ENCODE measurements at places on chromosomes 11 and 22. TPM values are rescaled to one million over a fixed set of nuclear protein-coding genes. Genes with fewer than 3 reads are reported as not detected.

OR4D5 gene
- total RNA-seq = not detected

OR51M1 gene
- not detected for total RNA-seq

GRCh38 chr11:132126973-132127899 is 756.8 kb downstream of the NTM start:
- peak; percentile 90 for DNase-seq

DNA sequence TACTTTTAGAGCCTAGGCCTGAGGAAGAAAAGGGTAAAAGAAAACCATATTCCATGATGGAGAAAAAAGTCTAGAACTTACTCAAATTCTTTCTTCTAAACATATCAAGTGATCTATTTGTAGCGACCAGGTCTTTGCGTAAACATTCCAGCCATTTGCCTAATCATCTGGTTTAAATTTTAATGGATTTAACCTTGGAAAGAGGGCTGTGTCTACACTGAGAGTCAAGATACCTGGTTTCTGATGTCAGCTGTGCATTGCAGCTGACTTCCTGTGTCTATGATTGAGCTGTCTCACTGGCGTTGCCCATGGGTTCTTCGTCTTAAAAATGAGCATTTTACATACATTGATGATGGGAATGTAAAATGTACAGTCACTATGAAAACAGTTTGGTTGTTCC is 10.0 kb upstream of the TMEM123 start:
- no peak for DNase-seq

DNA sequence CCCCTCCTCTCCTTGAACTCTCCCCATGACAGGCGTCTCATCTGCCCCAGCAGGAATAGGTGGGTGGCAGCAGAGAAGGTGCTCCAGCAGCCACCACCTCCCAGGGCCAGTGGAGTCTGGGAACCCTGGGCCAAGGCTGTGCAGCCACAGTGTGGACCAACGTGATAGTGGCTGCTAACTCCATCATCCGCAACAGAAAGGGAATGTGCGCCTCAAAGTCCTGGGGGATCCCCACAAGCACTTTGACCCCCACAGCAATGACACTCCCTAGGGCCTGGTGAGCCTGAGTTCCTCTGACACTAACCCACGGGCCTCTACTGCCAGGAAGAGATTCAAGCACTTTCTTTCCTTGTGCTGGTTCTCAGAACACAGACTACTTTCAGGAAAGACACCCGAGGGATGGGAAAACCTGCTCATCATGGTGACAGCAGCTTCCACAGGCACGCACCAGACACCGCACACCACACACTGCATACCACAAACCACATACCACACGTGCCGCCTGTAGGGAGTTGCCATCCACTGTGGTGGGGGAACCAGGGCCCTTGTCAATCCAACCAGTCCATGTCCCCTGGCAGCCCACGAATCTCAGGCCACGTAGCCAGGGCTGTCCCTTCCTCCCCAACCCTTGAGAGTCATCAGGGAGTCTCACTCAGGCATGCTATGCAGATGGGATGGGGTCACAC is 3.4 kb upstream of the SLC25A1 start:
- no peak for DNase-seq

All from cerebellum (tissue), 4 donors.